Body of pancreas (tissue), 4 donors: ENCODE measurements at places on chromosomes 3 and 15. TPM values are rescaled to one million over a fixed set of nuclear protein-coding genes. Genes with fewer than 3 reads are reported as not detected.

DNA sequence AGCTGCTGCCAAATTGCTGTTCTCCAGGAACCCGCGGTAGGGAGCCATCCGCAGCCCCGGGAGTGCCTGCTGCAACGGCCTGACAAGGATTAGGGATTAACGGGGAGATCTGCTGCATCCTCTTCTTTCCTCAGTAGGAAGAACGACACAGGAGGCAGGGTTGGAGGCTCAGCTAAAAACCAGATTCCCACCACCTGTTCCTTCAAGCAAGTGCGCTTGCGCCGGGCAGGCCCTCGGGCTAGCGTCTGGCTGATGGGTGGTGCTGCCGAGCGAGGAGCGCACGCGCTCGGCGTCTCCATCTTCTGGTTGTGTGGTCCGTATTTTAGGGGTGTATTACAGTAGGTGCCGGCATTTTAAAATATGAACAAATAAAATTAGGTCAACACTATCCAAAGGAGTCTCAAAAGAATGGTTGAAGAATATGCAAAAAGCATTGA is 25.4 kb upstream of the SLC25A26 start:
- DNase-seq, result peak; percentile 47
- no peak overlapping the region for H3K4me3 ChIP-seq
- H3K36me3 ChIP-seq, result no peaks in the 10 kb centered on the region
- no peaks in the 10 kb centered on the region for H3K27me3 ChIP-seq
- no peak overlapping the region for H3K27ac ChIP-seq
- peaks cover 6% of the 10 kb centered on the region for H3K4me1 ChIP-seq

GRCh38 chr15:77823736-77824135 is 191.0 kb upstream of the LINGO1 start:
- H3K4me3 ChIP-seq, result no peak overlapping the region
- no peak overlapping the region for H3K27ac ChIP-seq
- H3K4me1 ChIP-seq, result peaks cover 16% of the 10 kb centered on the region
- peaks cover 11% of the 10 kb centered on the region for H3K27me3 ChIP-seq

GRCh38 chr3:181969925-181970324 is 258.2 kb downstream of the SOX2 start:
- DNase-seq, result no peak
- H3K36me3 ChIP-seq, result no peaks in the 10 kb centered on the region
- no peaks in the 10 kb centered on the region for H3K27me3 ChIP-seq

DNA sequence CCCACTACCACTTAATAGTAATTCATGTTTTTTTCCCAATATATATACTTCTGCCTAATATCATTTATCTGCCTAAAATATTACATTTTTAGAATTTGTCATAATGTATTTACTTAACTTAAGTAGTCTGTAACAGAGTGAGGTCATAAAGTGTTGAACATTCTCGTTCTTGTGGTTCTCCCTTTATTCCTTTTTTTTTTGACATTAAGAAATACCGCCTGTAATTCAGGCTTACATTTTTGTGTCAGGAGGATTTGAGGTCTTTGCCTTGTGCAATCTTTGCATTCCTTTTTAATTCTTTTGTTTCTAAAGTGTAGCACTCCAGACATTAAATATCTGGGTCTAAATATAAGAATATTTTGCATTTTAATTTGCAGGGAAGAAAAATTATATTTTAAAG is 315.4 kb downstream of the PTPRG start:
- H3K4me1 ChIP-seq, result peaks cover 12% of the 10 kb centered on the region
- no peaks in the 10 kb centered on the region for H3K27me3 ChIP-seq
- no peaks in the 10 kb centered on the region for H3K36me3 ChIP-seq

DNA sequence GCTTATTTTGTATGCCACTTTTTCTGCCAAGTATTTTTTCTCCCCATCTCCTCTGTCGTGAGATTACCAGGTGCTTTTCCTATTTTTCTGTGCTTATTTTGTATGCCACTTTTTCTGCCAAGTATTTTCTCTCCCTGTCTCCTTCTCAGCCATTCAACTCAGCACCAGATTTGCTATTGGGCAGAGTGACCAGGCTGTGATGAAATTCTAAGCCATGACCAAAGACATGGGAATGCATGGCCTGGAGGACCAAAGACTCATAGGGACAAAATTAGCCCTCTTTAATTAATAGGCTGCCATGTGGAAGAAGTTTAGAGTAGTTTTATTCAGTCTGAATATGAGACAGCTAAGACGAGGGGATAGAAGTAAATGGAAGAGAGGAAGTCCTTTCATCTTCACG is 257.4 kb downstream of the SQOR start:
- no peak overlapping the region for H3K4me3 ChIP-seq
- peaks cover 17% of the 10 kb centered on the region for H3K4me1 ChIP-seq
- peak overlapping the region; percentile 1 for H3K27ac ChIP-seq
- no peaks in the 10 kb centered on the region for H3K36me3 ChIP-seq
- DNase-seq, result peak; percentile 16
- H3K27me3 ChIP-seq, result no peaks in the 10 kb centered on the region

GREM1 gene
- total RNA-seq, result under 0.01 TPM

LXN gene
- 14.0 TPM for total RNA-seq
